T-helper 2 cell (primary cell): ENCODE measurements at places on chromosomes 4 and X.

- DNase-seq, result no peak
Measured at GRCh38 chrX:112874614-112875013, 34.0 kb upstream of the AMOT start.

GRCh38 chr4:25356068-25356467, 21.0 kb upstream of the ANAPC4 start:
- DNase-seq, result no peak

DNA sequence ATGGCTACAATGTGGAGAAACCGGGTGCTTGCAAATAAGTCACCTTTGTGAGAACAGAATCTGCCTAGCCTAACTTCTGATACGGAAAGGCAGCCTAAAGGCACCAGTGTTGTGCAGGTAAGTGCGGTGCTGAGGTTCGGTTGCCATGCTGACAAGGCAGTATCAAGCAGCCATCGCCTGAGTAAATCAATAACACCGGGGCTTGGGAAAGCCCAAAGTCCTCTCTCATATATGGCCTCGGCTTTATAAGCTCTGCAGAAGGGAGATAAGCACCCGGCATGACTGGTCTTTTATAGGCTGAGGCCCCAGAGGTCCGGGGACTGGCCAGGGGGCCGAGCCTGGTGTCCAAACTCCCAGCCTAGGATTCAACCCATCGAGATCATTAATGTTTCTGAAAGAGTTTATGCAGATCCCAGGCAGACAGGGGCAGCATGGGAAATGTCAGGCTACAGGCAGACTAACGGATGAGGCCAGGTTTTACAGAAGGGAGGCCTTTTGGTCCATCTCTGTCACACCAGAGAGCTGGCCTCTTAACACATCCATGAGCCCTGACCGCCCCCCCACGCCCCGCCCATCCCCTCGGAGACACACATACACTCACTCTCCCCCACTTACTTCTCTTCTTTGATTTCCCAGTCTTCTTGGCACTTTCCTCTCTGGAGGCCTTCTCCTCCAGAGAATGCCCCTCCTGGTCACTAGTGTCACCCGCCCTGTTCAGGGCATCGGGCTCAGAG, 38.5 kb downstream of the ELF4 start:
- DNase-seq, result no peak

DNA sequence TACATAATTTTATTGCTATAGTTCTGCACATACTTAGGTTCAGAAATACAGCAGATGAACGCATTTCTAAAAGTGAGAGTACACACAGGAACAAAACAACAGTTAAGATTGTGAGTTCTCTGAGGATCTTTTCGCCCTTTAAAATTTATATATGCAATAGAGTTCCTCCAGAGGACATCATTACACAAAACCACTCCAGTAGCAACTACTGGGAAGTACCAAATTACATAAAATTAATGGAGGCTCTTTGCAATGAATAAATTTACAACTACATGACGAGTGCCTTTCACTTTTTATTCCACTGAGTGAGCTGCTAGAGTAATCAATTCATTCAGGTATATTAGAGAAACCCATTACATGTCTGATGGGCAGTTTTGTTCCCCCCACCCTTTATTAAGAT, 107.2 kb downstream of the PPP3CA start:
- no peak for DNase-seq

GRCh38 chr4:82780752-82781231, 17.8 kb downstream of the SCD5 start:
- no peak for DNase-seq

DNA sequence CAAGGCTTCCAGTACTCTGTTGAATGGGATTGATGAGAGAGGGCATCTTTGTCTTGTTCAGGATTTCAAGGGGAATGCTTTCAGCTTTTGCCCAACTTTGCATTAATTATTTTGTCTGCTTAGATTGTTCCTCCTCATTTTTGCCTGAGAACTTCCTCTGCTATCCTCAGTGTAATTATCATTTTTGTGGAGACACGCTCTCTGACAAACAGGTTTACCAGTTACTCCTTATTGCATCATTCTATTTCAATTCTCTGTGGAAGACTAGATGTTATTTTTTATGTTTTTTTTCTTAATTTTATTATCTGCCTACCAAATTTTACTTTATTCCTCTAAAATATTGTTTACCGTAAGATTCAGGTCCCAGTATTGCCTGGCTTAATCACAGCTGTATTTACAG, 349.2 kb downstream of the ADGRL3 start:
- DNase-seq, result no peak

DNA sequence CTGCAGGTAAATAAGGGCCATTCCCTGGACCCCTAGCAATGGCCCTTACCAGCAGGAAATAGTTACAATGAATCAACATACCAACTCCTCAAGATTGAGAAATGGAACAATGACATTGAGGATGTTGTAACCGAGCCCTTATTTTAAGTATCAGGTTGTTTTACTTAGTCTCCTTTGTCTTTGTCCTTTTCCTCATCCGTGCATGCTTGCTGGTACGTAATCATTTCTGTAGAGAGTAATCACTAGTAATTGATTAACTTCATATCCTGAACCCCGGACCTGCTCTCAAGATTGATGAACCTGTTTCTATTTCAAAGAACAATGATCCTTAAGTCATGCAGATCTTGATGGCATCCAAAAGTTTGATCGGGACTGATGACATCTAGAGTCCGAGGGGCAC, 98.6 kb upstream of the LANCL3 start:
- DNase-seq, result no peak

- DNase-seq, result no peak
Measured at GRCh38 chr4:153079857-153080391, 124.3 kb upstream of the TRIM2 start.
